ENCODE measurements at places on chromosomes 2 and 18.

DNA sequence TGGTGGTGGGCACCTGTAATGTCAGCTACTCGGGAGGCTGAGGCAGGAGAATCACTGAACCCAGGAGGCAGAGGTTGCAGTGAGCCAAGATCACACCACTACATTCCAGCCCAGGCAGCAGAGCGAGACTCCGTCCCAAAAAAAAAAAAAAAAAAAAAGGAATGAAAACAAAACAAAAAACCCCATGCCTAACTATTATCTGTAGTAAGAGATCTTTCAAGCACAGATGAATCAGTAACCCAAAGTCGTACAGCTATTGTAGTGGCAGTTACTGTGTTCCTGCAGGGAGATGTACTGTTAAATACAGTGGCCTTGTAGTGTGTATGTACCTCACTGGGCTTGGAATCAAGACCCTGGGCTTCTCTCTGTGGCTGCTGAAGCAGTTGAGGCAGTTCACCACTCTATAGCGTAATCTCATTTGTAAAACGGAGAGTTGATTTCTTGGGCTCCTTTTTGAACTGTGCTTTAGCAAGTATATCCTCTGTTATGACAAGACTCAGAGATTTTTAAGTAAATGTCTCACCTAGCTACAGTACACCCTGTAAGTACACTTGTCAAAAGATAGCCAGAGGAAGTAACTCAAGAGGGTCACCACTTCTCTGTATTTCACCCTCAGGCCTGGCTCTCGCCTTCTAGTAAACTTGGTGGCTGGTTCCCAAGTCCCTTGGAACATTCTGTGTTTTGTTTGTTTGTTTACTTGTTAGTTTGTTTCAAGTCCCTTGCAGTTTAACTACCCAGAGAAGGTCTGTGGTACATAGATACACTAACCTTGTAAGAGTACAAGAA, 109.6 kb upstream of the FOSL2 start:
- DNase-seq = no peak

DNA sequence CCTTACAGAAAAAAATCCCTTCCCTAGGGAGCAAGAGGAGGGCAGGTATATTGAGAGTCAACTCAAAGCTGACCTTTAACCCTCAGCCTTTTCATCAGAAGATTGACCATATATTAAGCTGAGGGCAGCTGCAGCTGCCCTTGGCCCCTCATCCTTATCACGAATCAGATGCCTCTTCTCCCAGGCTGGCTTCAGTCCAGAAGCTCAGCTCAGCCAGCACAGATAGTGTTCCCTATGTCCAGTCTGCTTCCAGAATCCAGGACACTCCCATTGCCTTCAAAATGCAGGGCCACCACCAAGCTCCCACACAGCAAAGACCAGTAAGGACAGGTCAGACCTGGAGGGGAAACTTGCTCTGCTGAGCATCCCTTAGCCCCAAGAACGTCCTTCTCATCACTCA, 146.1 kb downstream of the BCL11A start:
- no peak for DNase-seq

- peak; percentile 14 for DNase-seq
Measured at GRCh38 chr2:3628241-3628679, 29.7 kb upstream of the ALLC start.

DNA sequence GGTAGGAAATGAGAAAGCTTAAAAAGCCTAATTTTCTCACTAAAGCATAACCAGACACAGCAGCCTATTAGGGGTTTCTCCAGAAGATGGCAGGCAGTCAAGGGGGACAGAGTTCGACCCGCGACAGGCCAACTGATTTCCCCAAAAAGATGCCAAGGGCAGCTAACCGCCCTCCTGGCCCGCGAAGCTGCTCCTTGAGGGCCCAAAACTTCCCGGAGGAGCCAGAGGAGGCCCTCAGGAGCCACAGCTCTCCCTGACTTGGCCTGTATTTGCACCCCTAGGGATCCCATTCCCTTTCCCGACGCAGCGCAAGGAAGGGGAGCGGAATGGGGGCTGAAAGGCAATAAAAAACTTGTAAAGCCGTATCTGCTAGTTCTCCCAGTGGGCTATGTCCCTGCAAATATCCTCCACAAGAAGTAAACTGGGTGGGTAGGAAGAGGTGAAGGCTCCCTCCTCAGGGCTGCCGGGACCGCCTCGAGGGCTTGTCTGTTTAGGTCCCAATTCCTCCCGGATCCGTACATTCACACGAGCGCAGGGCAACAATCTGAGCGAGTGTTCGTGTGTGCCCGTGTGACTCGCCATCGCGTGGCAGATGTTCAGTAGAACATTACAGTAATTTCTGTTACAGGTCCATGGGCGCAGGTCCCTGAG, 756 bp upstream of the NAGK start:
- no peak for DNase-seq

DNA sequence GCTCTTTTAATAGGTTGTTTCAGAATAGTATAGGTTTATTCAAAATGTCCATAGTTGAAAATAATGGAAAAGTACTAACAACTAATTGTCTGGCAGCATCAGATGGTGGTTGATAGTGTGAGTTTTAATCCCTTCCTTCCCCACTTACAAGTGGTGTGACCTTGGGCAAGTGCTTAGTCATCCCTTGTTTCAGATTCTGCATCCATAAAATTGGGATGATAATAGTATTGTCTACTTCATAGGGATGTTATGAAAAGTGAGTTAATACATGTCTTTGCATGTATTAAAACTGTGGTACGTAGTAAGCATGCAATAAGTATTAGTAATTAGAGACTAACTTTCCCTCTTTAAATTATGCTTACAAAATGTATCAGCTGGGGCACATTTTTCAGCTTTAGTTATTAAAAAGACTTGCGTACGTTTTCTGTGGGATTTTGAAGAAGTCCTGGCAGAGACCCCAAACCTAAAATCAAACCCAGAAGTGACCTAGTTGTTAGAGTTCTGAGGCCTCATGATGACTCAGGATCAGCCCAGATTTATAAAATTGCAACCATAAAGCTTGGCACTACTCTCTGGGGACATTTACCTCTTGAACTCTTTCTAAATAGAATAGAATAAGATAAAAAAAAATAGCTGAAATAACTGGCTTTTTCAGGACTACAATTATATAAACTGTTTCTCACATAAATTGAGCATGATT, 8.6 kb downstream of the ITGA4 start:
- no peak for DNase-seq

DNA sequence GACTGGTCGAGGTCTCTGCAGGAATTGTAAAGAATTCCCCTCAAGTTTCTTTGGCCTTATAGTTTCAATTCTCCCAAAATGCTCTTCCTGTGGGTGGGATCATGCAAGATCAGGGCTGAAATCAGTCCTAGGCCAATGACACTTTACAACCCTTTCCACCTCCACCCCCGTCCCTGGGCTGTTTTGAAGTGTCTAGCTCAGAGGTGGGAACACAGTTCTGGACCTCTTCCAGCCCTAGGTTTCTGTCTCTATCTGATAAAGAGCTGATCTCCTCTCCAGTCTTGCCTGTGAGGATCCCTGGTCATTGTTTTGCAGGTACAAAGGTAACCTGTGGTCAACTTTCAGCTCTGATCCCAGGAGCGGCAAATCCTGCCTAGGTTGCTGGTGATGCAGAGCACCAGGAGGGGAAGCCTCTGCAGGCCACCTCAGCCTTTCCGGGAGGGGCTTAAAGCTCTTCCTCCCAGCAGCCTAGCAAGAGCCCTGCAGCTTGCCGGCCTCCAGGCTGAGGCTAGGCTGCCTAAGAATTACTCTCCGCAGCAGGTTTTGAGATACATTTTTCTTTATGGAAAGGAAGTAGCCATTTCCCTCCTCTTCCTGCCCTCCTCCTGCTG, 69.8 kb upstream of the WIPF1 start:
- no peak for DNase-seq

DNA sequence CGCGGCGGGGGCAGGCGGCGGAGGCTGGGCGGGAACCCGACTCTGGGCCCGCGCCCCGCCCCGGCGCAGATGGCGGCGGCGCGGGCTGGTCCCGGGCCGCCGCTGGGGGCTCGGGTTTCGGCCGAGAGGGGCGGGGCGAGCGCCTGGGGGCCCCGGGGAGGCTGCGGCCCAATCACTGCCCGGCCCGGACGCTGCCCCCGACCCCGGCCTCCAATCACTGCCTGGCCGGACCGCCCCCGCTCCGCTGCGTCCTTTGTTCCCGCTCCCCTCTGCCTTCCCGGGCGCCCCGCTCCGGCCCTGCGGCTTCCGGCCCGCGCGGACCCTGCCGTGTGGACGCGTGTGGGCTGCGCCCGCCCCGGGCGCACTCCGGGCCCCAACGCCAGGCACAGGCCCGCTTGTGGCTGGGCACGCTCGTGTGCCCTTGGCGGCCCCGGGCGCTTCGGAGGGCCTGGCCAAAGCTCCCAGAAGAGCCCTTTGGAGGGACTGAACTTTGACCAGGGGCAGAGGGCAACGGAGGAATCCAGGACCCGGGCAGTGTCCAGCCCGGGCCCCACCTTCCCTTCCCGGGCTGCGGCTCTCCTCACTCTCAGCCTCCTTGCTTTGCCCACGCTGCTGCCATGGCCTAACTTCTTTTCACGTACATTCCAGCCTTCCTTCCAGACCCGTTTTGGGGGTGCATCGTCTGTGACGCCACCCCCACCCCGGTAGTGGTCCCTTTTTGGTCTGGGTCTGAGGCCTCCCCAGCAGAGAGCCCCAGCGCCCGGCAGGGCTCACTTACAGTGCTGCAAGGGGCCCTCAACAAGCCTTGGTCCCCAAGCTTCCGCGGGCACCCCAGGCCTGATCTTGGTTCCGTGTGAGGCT, 27.1 kb upstream of the PTMA start:
- DNase-seq = peak; percentile 92
